ENCODE measurements at places on chromosomes 1 and 21.

DNA sequence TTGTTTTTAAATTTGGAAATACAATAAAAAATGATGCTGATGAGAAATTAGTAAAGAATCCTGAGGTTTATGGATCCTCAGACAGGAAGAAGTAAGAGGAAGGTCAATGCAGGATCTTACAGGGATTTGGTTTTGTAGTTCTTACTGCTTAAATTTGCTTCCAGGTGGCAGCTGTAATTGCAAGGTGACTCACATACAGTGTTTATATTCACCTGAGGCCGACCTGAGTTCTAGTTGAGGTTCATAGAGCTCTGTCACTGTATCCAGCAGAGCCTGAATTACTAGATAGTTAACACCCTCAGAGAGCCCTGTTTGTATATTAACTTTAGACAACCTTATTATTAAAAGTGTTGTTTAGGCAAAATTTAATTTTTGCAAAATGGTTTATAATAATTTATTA is 1.4 kb upstream of the WDR26 start:
- DNase-seq, result no peak

DNA sequence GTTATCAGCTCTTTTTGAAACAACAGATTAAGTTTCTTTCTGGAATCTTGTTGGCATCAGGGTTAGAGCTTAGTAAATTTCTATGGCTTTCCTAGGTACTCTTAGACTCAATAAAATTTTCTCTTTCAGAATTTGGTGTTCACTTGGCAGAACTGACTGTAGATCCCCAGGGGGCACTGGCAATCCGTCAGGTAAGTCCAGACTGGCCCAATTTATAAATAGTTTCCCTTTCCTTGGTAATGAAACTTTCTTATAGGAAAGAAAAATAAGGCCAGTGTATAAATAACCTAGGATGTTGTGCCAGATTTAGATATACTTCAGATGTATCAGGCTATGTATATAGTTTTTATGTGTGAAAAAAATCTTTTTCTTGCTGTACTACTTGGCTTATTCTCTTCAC is 18.2 kb downstream of the IPO9 start:
- DNase-seq, result no peak

DNA sequence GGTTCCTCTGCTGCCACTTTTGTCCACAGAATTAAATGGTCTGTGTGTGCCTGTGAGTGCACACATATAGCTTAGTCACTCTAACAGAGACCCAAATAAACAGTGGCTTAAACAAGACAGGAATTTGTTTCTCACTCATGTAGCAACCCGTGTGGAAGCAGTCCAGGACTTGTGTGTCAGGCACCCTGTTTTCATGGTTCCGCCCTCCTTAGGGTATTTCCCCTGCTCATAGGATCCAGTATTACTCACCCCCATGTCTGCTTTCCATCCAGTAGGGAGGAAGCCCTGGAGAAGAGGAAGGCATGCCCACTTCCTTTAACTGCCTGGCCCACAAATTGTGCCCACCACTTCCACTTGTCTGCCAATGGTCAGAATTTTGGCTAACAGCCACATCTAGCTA is 41.3 kb upstream of the TACSTD2 start:
- peak; percentile 40 for DNase-seq

DNA sequence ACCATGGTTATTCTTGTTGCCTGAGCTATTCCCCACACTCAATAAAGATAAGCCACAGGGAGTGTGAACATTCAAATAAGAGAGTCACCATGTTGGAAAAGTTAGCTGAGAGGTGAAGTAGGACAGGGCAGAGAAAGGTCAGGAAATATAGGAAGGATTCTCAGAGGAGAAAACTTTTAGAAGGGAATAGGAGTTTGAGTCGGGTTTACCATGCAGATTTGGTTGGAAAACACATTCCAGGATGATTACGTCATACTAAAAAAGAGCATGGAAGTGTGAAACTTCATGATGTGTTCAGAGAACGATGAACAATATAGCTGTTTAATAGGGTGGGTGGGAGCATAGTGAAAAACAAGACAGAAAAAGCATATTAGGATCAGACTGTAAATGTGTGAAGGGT is 1125.3 kb upstream of the ADGRL2 start:
- DNase-seq, result no peak

GRCh38 chr1:87682565-87682964 is 353.9 kb downstream of the LMO4 start:
- no peak for DNase-seq

DNA sequence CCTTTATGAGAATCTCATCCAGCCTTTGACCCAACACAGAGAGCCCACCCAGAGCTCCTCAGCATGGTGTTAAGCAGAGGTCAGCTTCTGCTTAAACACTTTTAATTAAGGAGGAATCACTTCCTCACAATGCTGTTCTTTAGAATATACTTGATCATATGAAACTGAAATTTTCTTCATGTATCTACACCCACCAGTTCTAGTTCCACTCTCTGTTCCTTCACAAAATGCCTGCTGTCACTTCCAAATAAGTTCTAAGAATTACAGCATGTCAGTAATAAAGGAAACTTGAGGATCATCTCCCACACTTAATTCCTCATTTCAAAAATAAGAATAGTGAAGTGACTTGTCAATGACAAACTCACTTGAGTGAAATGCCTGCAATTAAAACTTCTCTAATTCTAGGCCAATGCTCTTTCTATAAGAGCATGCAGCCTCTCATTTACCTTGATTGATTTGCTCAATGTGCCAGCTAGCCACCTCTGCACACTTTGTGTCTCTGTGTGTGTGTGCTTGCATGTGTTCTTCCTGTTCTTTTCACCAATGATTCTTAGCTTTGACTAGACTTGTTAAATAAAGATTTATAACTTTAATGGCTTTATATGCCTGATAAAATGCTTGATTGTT is 356.3 kb downstream of the PLPP3 start:
- no peak for DNase-seq

GRCh38 chr1:51274676-51275075 is 38.6 kb downstream of the RNF11 start:
- DNase-seq, result no peak

- DNase-seq, result no peak
Measured at GRCh38 chr1:205496661-205497060, 7.8 kb upstream of the CDK18 start.

- no peak for DNase-seq
Measured at GRCh38 chr1:208151728-208152598, 92.2 kb downstream of the PLXNA2 start.

DNA sequence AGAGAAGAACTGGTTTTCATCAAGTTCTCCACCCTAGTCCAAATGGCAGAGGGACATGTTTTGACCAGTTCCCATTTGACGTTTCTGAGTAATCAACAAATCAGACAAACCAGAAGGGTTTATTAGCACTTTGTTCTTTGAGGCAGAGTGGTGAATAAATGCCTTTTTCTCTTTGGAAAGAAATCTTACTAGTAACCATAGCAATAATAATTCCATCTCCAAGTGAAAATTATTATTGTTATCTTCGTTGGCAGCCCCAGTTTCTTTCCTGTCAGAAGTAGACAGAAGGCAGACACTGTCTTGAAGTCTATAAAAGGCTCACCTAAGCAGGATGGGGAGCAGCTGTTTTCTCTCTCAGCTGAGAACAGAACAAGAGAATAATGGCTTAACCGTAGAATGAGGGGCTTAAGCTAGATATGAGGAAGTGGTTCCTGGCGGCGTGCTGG is 391.6 kb downstream of the PBX1 start:
- no peak for DNase-seq

- DNase-seq, result no peak
Measured at GRCh38 chr1:15627343-15627988, 10.2 kb downstream of the DDI2 start.
